Activated T-cell treated with anti-CD3 and anti-CD28 coated beads, Interleukin-2, amount 50 U/mL, for 1 hour (primary cell): ENCODE measurements at places on chromosomes 11 and 22.

GRCh38 chr11:91394727-91395414 is 829.7 kb upstream of the FAT3 start:
- no peak for DNase-seq

- peak; percentile 11 for DNase-seq
These were observed 104.3 kb downstream of the KCNQ1 start for GRCh38 chr11:2549080-2549479.

GRCh38 chr11:36390963-36391471 is 94.9 kb downstream of the PRR5L start:
- no peak for DNase-seq

DNA sequence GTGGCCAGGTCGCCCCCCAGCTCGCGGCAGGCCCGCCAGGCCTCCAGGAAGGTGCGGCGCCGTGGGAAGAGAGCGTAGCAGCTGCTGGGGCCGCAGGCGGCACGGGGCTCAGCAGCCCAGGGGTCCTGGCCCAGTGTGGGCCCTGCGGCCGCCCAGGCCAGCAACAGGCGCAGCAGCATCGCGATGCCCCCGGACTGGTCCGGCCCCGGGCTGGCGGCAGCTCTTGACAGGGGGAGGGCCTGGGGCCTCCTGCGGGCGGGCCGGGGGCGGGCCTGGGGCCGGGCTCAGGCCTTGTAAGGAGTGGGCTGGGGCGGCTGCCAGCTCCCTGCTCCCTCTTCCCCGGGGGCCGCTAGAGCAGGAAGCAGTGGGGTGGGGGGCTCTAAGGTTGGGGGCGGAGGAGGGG is at the start of gene CD248:
TSS of gene CD248 (minus strand) at position 196 of the 403 bp plus-strand sequence. CDS start at position 179, 17 bp downstream.
- DNase-seq: peak; percentile 46

DNA sequence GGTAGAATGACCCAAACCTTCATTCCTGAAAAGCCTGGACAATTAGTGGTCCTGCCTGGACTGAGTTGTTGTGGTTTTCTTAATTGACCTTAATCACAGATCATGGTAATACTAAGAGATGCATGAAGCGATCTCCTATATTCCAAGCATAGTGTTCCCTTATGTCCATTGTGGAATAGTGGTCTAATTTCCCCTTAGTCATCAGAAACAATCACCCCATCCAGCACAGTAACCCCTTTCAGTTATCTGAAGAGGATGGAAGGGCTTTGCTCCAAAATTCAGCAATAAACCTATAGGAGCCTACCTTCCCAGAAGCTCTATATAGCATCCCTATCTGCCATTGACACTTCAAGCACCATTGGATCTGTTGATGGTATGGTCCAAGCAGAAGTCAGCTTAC is 6.8 kb upstream of the MS4A5 start:
- no peak for DNase-seq

DNA sequence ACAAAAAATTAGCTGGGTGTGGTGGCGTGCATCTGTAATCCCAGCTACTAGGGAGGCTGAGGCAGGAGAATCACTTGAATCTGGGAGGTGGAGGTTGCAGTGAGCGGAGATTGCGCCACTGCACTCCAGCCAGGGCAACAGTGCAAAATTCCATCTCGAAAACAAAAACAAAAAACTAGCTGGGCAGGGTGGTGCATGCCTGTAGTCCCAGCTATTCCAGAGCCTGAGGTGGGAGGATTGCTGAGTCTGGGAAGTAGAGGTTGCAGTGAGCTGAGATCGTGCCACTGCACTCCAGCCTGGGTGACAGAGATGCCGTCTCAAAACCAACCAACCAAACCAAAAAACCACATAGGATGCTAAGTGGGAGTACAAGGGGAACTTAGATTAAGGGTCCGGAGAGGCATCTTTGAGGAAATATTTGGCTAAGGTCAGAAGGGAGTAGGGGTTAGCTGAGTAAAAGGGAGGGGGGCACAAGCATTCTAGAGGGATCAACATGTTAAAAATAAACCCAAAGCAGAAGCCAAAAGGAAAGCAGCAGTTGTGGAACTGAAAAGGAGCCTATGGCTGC is 10.2 kb downstream of the PHF5A start:
- DNase-seq: no peak

DNA sequence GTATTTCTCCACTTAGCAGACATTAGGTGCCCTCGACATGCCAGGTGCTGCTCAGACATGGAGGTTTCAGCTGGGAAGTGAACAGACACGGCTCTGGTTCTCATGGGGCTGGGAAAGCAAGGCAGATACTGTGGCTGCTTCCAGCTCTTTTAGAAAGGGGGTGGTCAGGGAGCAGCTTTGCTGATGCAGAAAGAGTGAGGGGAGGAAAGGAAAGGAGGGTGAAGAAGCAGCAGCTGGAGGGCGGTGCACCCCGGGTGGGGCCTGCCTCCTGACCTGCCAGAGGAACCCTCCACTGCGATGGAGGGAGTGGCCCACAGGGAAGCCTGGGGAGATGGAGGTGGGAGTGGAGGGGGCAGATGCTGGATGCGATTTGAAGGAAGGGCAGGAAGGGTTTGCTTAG is 76.8 kb downstream of the MORC2 start:
- DNase-seq: no peak

DNA sequence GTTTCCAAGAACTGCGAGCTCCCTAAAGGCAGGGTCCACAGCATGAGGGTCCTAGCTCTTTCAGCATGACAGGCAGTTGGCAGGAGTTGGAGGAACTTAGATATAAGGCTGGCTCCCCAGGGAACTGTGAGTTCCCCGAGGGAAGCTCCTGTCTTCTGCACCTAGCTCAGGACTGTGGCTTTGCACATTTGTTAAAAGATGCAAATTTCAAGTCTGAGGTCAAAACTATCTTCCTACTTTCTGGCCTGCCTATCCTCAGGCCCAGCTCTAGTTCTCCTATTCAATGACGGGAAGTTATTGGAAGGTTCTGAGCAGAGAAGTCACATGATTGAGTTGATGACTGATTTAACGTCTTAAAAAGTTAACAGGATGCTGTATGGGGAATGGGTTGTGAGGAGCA is 11.7 kb upstream of the UCP3 start:
- DNase-seq: no peak

- no peak for DNase-seq
These were observed 44.7 kb downstream of the CADM1 start for GRCh38 chr11:115459563-115459962.

GRCh38 chr11:26704249-26704648 is 17.6 kb downstream of the SLC5A12 start:
- no peak for DNase-seq
